Stimulated activated CD4-positive, alpha-beta T cell treated with anti-CD3 and anti-CD28 coated beads, Interleukin-12 subunit alpha, Interleukin-12 subunit beta, amount 100 ng/mL, for 4 hours (primary cell): ENCODE measurements at places on chromosomes 16 and 17.

GRCh38 chr16:88672776-88673175 lies 9.9 kb upstream of the MVD start:
- no peak for DNase-seq

DNA sequence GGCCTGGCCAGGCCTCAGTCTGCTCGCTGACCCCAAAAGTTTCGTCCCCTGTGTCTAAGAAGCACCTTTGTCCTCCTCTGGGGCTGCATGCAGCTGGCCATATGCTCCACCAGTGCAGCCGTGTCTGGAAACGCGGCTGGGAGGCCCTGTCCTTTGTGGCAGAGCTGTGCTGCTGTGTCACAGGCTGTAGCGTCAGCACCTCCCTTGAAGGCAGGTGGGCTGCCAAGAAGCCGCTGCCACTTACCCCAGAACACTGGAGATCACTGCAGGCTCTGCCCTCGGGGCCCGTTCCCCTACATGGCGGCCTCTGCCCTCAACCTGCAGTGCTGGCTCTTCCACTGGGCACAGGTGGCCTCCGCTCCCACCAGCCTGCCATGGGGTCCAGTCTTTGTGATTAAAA lies 15.7 kb upstream of the MC1R start:
- no peak for DNase-seq

DNA sequence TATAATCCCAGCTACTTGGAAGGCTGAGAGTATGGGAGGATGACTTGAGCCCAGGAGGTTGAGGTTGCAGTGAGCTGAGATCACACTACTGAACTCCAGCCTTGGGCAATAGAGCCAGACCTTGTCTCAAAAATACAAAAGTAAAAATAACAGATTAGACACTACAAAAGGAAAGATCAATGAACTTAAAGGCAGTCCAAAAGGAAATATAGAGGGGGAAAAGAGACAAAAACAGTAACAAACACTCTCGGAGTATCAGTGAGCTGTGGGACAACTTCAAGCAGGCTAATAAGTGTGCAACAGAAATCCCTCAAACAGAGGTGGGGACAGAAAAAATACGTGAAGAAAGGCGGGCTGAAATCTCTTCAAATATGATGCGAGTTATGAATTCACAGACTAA lies 58.8 kb downstream of the CPPED1 start:
- DNase-seq = no peak

- no peak for DNase-seq
Observed at GRCh38 chr16:81813648-81814047, 34.6 kb downstream of the PLCG2 start.

- DNase-seq = no peak
Observed at GRCh38 chr17:58416396-58416795, 938 bp downstream of the RNF43 start.

GRCh38 chr17:19345486-19346350 lies 16.8 kb downstream of the B9D1 start:
- DNase-seq = no peak

DNA sequence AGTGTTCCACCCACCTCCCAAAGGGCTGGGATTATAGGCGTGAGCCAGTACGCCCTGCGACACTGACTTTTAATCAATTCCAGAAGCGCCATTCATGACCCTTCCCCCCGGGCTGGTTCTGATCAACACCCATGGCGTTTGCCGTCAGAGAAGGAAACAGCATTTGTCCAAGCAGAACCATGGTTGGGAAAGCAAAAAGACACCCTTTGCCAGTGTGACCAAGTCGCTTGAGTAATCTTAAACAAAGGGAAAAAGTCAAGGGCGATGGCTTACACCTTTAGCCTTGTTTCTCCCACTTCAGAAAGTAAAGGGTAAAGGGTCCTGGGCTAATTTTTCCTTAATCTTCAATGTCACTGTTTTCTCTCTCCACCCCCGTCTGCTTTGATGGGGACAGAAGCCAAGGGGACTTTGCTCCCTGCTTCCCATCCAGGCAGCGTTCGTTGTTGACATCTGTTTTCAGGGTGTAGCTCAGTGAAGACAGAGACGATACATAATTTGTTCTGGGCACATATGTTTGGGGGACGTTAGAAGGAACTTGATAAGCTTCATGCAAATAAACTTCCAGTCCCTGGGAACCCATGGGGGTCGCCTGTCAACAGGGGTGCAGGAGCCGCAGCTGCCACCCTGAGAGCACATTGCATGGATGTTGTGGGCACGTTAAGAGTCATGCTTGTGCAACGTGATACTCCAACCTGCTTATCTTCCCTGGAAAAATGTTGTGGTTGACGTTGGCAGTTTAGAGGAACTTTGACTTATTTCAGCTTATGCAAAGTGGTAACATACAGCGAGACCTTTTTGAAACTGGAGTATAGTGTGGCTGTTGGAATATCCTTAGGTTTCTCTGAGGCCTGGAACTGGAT lies 50.6 kb upstream of the TANGO6 start:
- no peak for DNase-seq

DNA sequence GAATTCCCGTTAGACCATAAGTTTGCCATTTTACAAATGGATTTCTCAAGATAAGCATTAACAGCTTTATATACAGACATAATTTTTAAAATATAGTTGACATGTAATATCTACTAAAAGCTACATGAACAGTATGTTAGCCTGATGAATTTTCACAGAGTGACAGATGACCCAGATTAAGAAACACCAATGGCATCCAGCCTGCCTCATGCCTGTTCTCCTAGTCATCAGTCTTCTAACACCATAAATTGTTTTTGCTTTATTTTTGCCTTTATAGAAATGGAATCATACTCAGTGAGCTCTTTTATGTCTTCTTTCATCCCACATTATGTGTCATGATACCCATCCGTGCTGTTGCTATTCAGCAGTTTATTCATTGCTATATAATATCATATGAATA lies 80.0 kb downstream of the ATF7IP2 start:
- no peak for DNase-seq

DNA sequence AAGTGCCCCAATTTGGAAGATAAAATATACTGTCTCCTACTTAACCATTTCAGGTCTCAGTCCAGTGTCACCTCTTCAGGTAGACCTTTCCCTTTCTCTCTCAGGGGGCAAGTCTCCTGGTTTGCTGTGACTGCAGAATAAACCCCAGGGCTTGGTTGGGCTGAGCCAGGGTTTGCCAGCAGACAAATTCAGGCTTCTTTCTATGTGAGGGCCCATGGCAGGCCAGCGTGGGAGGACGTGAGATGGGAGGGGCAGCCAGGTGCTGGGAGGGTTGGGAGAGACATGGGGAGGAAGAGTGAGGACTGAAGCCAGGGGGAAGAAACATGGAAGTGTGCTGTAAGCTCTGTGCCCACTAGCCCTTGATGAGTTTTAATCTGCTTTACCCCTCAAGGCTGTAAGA lies 163.2 kb downstream of the SPECC1 start:
- no peak for DNase-seq

- peak; percentile 39 for DNase-seq
Observed at GRCh38 chr16:29820730-29821642, 724 bp downstream of the MVP start.

DNA sequence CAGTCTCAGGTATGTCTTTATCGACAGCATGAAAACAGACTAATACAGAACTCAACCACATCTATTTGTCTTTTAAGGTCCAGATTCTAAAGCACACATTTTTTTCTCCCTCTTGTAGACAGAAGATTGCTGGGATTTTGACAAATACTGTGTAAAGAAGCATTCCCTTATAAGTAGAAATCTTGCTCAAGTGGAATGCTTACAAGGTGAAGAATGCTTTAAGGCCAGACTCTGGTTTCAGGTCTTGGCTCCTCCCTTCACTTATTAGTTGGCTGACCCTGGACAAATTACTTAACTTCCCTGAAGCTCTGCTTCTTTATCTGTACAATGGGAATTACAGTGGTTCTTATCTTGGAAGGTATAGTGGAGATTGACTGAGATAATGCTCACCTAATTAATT lies 242.3 kb upstream of the IRX5 start:
- no peak for DNase-seq

- no peak for DNase-seq
Observed at GRCh38 chr17:36498560-36499300, 12.2 kb downstream of the ZNHIT3 start.

DNA sequence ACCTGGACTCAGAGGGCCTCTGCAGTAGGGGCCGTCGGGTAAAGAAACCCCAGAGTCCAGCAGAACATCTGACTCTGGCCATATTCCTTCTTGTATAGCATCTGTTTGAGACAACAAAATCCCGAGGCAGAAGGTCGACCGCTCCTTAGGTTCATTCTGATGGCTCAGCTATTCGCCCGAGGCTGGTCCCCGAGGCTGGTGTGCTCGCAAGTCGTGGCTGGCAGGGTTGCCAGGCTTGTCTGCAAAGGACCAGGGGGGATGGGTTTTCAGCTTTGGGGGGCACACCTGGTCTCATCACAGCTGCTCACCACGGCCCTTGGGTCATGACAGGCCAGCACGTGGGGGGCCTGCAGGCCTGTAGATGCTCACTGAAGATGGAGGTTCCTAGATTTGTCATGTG lies 119.1 kb downstream of the BANP start:
- no peak for DNase-seq

- DNase-seq = no peak
Observed at GRCh38 chr17:15406081-15406480, 61.3 kb downstream of the CDRT4 start.

DNA sequence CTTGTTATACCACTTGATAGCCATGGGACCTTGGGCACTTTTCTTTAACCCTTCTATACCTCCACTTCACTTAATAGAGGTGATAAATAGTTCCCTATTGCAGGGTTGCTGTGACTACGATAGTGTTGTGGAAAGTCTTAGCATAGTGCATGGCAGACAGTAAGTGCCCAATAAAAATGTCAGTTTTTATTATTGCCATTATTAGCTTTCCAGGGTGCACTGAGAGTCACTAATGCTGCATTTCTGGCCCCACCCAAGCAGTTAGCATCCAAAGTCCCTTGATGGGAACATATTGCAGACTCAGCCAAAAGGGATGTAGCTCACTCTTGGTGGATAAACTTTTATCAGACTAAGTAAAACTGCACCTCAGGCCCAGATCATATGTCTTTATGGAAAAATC lies 41.5 kb upstream of the TEKT3 start:
- no peak for DNase-seq

DNA sequence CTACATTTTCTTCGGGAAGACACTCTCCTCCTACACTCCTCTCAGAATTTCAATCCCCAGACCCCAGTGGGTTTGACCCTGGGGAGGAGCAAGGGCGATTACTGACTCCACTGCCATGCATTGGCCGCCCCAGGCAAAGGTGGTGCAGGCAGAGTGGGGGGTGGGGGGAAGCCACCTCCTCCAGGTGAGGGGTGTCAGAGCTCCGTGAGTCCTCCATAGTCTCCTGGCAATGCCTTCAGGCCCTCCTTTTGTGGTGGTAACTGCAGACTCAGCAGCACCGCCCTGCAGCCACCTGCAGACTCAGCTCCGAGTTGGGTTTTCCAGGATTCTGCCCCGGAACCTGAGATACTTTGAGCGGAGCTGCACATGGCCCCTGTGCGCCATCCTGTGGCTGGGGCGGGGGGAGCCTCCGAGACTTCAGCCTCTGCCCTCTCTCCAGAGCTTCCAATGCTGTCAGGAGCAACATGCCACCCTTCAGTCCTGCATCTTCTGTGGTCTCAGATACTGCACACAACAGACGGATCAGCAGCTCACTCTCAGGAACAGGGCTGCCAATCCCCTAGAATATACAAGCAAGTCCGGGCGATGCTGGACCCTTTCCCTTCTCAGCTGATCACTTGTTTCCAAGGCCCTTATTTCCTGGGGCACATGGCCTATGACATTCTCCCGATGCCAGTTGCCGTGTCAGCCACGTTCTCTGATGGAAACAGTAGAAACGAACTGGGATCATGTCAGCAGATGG lies 2.4 kb upstream of the SLC47A2 start:
- DNase-seq = no peak

- peak; percentile 21 for DNase-seq
Observed at GRCh38 chr17:17495536-17496188, 533 bp downstream of the RASD1 start.

- no peak for DNase-seq
Observed at GRCh38 chr16:56894331-56894917, 29.4 kb downstream of the SLC12A3 start.

- DNase-seq = peak; percentile 82
Observed at GRCh38 chr17:7136266-7136877, 21.8 kb upstream of the ASGR2 start.

DNA sequence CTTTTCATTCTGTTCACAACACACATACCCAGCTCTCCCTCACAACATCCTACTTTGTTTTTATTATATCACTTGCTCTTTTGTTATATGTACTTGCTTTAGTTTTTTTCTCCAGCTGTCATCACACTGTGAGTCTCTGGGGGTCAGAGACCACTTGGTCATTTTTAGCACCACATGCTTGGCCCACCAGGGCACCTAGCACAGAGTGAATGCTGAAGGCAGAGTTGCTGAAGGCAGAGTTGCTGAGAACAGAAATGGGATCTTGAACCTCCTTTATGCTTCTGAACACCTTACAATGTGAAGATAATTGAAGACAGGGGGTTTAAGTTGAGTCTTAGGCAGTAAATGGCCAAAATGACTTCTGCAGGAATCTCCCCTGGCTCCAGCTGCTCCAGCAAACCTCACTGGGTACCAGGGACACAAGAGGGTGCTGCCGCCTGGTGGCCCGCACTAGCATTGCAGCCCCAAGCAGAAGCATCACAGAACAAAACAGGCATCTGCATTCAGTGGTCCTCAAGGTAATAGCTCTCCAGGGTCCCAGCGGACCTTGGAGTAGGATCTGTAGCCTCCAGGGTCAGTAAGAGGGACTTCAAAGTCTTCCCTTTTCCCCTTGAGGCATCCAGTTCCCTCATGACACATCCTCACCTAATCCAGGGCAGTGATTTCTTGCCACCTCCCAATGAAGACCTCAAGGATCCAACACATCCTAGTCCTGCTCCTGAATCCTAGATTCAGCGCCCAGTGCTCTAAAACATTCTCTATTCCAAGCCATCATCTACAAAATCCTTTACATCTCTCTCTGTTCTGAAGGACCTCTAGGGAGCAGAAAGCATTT lies 1972.6 kb downstream of the TP53TG3F start:
- no peak for DNase-seq

- no peak for DNase-seq
Observed at GRCh38 chr16:85690469-85691064, 1.8 kb upstream of the GINS2 start.

DNA sequence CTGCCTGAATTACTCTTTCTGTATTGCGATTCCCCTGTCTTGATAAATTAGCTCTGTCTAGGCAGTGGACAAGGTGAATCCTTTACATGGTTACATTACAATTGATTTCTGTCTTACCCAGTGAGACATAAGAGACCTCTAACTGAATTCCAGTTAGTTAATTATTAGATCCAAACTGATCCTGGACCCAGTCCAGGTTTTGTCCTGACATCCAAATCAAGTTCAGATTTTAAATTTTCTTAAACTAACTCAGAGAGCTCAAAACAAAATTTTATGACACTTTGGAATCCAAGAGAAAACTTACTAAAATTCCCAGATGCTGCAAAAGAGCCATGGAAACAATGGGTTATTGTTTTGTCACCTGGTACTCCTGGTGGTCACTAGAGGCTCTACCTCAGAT lies 2166.6 kb downstream of the TP53TG3F start:
- no peak for DNase-seq

DNA sequence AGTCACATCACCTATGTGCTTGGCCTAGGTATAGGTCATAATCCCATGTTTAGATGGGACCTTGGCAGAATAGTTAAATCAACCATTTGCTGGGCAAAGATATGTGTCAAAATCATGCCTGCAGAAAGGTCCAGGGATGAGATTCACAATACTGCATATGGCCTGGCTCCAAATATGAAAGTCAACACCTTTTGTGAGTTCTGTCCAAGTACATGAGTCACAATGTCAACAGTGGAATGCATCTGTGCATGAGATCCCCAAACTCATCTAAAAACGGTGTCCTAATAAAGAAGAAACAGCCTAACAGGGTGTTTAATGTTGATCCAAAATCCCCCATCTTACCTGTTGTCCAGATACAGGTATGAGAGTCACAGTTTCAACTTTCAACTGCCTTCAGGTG lies 1847.5 kb downstream of the TP53TG3F start:
- no peak for DNase-seq
